Suppressor macrophage treated with lipopolysaccharide for 4 hours (primary cell): ENCODE measurements at places on chromosomes 5 and 9.

DNA sequence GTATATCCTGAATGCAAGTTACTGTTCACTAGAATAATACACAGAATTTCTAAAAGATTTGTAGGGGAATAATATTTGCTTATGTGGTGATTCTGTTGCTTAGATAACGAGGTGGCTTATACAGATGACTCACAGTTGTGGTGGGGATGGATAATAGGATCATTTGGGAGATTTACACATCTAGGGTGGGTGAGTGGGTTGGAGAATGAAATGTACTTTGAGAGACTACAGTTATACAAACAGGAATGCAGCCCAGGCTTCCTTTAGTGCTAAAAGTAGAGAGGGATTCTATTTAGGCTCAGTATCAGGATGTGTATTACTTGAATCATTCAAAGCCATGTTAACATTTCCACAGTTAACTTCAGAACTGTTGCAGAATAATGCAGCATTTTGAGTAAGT is 1.8 kb downstream of the CTXN3 start:
- no peak for DNase-seq

DNA sequence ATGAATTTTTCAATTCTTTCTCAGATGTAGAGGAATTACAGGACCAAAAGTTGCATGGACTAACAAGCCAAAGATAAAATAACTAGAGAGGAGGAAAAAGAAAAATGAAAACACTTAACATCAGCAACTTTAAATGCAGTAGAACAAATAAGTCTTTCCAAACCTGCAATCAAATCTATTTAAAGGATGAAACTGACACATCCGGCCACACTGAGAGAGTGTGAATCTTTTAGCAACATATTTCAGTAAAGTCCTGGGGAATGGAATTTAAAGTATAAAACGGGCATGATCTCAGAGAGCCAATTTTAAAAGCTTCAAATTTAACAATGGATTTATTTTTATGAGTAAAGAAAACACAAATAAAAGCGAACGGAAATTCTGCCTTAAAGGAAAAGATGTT is 17.1 kb downstream of the CAST start:
- DNase-seq, result no peak

DNA sequence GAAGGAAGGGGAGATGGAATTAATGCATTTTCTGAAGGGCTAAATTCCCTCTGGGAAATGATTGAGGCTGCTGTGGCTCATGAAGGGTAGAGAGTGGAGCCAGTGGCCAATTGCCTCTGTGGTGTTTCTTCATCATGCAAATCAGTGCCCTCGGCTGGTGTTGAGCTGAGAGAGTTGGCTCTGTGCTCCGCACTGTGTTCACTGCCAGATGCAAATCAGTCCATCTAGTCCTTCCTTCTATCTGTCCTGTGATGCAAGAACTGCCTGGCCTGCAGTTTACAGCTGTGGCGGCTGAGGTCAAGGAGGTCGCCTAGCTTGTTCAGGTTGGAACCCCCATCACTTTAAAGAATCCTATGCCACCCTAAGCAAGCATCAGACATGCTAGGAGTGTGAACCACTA is 6.0 kb downstream of the TMEM171 start:
- no peak for DNase-seq

- DNase-seq, result peak; percentile 49
These were observed 732 bp downstream of the PBX3 start for GRCh38 chr9:125747765-125748445.

GRCh38 chr5:157107508-157107907 is 1.3 kb downstream of the HAVCR2 start:
- peak; percentile 51 for DNase-seq

DNA sequence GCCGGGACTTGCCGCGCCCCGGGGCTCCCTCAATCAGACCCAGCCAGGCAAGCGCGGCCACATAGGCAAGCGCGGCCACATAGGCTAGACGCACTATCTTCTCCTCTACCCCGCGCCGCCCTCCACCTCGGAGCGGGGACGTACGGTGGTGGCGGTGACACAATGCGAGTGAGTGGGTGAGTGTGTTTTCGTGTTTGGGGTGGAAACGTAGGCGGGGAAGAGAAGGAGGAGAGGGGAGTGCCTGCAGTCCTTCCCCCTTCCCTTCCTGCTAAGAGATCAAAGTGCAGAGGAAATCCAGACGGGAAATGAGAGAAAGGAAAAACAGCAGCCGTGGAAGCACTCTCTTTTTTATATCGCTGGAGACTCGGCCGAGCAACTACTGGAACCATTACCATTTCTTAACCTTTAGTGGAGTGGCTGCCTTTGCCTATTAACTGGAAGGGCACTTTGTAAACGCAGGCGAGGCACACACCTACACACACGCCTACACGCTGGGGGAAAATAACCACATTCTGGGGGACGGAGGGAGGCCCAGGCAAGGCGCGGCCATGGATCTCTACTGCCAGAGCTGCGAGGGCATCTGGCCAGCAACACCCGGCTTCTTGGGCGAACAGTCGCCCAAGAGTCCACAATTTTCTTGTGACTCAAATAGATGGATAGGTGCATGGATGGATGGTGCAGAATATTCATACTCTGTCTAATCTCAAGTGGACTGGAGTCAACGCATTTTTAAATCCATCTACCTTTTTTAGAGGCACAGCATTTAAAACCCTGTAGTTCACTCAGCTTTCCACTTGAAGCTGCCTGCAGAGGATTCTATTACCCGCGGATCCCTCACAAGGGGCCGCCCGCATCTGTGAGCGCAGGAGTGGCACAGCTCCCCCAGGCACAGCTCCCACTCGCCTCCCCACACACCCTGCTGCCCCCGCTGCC is 2.1 kb downstream of the EDIL3 start:
- DNase-seq, result peak; percentile 3

GRCh38 chr5:59769832-59770231 is 123.7 kb downstream of the PDE4D start:
- DNase-seq, result no peak

DNA sequence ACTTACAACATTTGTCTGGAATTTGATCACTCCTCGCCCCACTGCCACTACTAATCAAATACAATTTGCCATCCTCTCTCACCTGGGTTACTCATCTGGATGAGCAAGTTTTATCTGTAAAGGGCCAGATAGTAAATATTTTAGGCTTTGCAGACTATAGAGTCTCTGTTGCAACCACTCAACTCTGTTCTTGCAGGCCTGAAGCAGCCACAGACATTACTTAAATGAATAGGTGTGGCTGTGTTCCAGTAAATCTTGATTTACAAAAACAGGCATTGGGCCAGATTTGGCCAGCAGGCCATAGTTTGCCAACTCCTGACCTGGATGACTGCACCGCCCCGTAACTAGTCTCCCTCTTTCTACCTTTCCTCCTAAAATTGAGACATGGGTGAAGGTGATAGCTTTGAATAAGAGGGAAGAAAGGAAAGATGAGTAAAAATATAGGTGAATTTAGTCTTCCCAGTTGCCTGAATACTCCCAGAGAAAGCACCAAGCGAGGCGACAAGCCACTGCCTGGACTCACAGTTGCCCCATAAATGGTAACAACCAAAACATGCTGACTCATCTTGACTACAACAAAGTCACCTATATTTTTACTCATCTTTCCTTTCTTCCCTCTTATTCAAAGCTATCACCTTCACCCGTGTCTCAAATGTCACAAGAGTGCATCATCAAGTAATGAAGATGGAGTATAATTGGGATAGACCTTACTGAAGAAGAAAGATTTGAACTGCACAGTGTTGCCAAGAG is 32.5 kb upstream of the SCAMP1 start:
- no peak for DNase-seq

DNA sequence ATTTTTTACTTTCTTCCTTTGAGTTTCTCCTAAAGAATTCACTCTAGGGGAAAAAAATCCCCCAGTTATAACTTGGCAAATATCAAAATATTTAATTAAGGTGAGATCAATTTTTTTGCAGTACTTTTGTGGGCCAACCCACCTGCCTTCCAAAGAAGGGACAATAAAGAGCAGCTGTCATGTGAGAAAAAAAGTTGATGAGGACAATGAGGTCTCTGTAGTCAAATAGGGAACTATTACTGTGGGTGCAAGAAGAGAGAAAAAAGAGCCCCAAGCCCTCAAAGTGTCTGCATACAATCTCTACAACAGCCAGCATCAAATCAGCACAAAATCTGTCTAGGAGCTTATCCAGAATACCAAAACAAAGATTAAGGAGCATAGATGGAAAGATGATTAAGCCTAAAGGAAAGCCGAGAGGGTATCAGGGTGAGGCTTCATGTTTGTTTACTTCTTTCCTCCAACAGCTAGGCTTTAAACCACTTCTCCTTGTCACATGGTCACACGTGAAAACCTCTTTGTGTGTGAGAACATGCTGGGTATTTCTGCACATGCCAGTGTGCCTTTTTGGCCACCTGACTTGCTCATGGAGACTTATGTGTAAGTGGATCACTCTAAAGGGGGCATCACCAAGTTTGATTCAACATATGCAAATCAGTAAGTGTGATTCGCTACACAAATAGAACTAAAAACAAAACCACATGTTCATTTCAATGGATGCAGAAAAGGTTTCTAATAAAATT is 19.2 kb upstream of the FYB1 start:
- no peak for DNase-seq

- no peak for DNase-seq
These were observed 59.4 kb downstream of the GRAMD2B start for GRCh38 chr5:126482591-126482990.

DNA sequence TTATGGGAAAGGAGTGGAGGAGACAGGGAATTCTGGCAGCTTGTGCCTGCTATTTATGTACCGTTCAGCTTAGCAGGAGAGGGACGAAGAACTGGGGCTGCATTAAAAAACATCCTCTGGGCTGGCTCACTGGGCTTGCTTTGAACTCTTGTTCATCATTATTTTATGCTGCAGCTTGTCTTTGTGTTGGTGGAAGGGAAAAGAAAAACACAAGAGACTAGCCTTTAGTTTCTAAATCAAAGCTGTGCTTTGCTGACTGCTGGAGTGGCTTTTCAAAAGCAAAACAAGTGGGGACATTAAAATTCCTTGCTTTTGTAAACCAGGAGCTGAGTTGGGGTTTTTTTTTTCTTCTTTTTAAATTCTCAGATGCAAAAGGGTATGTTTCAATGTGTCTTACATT is 5.9 kb upstream of the RGMB start:
- DNase-seq, result no peak

- DNase-seq, result no peak
These were observed 36.8 kb downstream of the PTGES start for GRCh38 chr9:129716091-129716490.

DNA sequence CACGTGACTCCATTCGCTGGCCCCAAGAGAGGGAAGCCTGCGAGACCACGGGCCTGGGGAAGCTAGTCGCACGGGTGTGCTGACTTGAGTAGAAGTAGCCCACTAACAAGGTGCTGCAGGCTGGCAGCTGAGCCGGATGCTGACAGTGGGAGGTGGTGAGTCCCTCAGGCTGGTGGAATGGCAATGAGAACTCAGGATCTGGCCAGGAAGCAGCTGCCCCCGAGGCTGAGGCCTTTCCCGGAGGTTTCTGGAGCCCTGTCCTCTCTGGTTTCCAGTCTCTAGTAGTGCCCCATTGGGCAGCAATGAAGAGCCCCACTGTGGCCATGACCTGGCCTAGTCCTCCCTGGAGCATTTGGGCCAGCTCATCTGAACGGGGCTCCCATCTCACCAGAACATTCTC is 366.7 kb upstream of the IRX4 start:
- DNase-seq, result no peak

GRCh38 chr9:8745347-8745746 is 945.8 kb upstream of the DMAC1 start:
- no peak for DNase-seq

GRCh38 chr5:131633830-131634229 is 1.2 kb downstream of the RAPGEF6 start:
- peak; percentile 26 for DNase-seq

GRCh38 chr9:37036371-37036775 is 2.3 kb upstream of the PAX5 start:
- DNase-seq, result no peak

GRCh38 chr5:141944076-141944475 is 13.9 kb downstream of the PCDH12 start:
- DNase-seq, result no peak

DNA sequence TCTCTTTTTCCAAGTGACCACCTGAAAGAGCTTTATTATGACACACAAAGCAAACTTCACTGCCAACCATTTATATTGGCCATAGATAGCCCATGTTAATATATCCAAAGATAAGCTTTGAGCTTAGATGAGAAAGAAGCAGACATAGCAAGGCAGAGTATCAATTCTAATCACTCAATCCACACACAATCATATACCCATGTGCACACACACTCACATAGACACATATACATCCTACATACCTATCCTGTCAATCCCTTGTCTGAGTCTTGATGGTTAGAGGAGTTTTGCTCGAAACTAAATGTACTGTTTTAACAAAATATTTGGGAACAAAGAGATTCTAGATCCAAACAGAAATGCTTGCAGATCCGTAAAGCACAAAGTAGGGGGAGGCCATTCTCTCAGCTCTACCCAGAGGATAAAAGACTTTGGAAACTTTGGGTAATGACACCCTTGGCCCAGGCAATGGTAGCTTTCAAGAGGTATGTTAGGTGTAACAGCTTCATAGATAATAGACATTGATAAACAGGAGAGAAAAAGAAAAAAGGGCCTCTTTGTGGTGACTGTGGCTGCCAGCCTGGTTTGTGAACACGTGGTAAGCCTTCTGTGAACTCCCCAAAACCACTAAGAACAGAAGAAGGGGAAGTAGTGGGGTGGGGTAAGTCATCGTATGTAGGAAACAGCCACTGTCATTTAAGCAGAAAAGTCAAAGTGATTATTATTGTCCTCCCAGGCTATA is 121.6 kb downstream of the TLR4 start:
- peak; percentile 75 for DNase-seq

GRCh38 chr5:171725205-171725601 is 60.4 kb upstream of the SMIM23 start:
- DNase-seq, result no peak

- DNase-seq, result no peak
These were observed 24.0 kb downstream of the NKD2 start for GRCh38 chr5:1032551-1033027.

GRCh38 chr9:93582115-93582514 is 5.7 kb downstream of the PHF2 start:
- DNase-seq, result no peak

- peak; percentile 41 for DNase-seq
These were observed 670.8 kb downstream of the ACTL7B start for GRCh38 chr9:108184941-108185340.

DNA sequence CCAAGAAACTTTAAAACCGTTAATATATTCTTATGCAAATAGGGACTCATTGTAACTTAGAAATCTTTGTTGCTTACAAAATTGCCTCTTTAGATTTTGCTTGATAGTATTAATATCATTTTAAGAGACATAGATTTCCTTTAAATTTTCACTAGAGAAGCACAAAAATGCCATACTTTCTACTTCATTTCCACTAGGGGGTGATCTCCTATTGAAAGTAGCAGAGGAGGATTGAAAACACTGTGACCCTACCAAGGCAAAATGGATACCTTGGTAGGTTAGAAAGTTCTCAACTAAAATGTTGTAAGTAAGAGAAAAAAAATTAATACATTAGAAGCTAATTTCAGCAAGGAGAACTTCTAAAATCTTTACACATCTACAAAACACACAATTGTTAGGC is 204.9 kb downstream of the CHSY3 start:
- peak; percentile 50 for DNase-seq

GRCh38 chr9:124455820-124456219 is 5.6 kb downstream of the ADGRD2 start:
- DNase-seq, result no peak
